Activated CD4-positive, CD25-positive, alpha-beta regulatory T cell (primary cell): ENCODE measurements at places on chromosomes 11 and 22.

DNA sequence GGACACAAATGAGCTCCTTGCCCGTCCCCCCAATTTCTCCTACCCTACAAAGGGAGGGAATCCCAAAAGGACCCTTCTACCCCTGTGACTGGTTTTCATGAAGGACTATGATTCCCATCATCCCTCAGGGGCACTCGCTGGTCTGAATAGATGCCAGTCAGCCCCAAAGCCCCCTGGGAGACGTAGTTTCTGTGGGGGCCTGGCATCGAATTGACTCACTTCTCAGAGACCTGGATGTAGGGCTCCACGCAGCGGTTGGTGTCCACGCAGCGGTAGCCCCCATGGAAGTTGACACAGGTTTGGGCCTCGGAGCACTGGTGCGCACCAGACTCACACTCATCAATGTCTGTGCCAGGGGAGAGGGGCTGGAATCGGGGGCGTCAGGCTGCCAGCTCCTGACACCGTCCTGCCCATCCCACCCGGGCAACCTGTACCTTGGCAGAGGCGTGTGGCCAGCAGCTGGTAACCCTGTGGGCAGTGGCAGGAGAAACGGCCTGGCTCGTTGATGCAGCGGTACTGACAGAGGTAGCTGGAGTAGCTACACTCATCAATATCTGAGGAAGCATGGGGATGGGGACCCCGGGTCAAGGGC is 4.4 kb downstream of the EFEMP2 start:
- no peak for DNase-seq

- DNase-seq: no peak
Measured at GRCh38 chr11:45563810-45564209, 101.6 kb downstream of the CHST1 start.

GRCh38 chr22:47257976-47258375 is 495.5 kb downstream of the TBC1D22A start:
- DNase-seq: no peak

- DNase-seq: no peak
Measured at GRCh38 chr22:39220450-39220849, 24.3 kb downstream of the PDGFB start.

GRCh38 chr11:66321606-66322005 is 4.8 kb upstream of the CD248 start:
- DNase-seq: no peak

GRCh38 chr11:2928605-2929530 is at the start of gene PHLDA2:
Gene PHLDA2 (minus strand): TSS chr11:2929420. CDS start chr11:2929364, 56 bp downstream.
- DNase-seq: peak; percentile 33

GRCh38 chr22:49670456-49671330 is 157.0 kb downstream of the BRD1 start:
- DNase-seq: no peak

DNA sequence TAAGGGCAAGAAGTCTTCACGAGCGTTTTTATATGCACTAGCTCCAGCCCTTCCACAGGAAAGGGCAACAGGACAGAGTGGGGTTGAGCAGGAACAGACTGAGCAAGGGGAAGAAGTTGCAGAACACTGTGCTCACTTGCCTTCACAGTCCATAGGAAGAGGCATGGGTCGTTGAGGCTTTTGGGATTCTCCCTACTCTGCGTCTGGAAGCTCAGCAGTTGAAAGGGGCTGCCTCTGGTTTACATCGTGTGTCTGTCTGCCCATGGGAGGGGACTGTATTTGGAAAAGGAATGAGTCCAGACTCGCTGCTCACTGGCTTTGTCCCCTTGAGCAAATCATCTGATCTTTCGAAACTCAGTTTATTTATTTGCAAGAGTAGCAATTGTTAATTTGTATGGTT is 1.1 kb upstream of the PDGFD start:
- no peak for DNase-seq

GRCh38 chr11:17421781-17422180 is 33.3 kb upstream of the KCNJ11 start:
- DNase-seq: no peak

DNA sequence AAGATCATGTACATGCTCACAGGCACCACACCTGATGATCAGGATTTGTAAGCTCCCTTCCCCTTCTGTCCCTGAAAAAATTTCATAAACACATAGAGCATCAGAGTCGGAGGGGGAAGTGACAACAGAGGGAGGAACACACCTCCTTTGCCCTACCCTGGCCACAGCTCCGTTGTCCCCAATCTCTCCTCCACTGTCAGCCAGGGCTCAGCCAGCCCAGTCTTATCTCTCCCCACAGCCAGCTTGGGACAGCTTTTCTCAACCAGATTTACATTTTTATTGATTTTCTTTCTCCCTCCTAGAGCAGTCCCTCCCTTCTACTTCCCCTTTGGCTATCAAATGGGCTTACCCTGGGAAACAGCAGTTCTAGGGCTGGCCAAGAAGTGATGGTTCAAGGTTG is 32.1 kb upstream of the TPBGL start:
- no peak for DNase-seq

GRCh38 chr22:44214764-44215163 is 34.0 kb downstream of the PARVG start:
- DNase-seq: no peak

DNA sequence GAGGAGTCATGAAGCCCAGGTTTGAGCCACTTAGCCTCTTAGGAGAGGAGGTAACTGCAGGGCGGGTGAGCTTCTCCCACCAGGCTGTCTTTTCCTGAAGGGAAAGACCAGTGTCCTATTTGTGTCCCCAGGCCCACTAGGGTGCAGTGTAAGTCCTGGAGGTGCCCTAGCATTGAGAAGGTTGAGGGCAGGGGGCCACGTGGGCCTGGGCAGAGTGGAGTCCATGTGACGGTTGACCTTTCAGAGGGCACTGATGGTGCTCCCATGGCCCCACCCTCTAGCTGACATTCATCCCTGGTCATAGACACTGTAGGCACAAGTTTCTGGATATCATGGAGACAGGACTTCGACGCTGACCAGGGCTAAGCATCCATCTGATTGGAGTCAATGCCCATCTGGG is 44.1 kb upstream of the TP53I11 start:
- no peak for DNase-seq

DNA sequence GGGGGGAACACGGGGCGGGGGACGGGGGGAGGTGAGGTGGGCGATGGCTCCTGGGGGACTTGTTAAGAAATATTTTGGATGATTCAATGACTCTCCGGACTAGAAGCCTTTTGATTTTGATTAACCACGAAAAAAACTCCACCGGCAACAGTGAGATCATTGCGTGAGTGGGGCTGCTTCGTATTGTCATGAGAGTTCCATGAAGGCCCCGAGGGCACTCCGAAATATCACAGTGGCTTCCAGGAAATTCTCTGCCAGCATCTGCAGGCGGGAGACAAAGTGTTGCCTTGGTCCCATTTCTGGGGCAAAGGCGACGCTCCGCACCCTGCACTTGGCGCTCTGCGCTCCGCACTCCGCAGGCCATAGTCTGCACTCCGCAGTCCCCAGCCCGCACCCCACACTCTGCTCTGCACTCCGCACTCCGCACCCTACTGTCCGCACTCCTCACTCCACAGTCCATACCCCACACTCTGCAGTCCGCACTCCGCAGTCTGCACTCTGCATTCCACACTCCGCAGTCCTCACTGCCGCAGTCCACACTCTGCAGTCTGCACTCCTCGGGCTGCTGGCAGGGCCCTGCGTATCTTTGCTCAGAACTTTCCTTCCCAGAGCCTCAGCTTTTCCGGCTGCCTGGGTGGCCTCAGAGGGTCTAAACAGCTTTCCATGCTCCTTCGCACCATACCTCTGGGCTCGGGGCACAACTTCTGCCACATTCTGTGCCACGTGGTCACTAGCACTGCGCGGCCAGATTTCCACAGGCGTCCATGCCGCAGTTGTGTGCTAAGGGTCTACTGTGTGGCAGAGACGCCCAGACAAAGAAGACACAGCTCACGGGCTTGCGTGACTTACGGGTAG is 61.1 kb downstream of the LINC01488 start:
- DNase-seq: no peak
